ENCODE measurements at places on chromosomes 6 and 20. TPM values are rescaled to one million over a fixed set of nuclear protein-coding genes. Genes with fewer than 3 reads are reported as not detected.

Gene KIF3B
- total RNA-seq, result 17.1 TPM

- no peak for DNase-seq
Observed at GRCh38 chr6:150877928-150878327, 12.4 kb downstream of the MTHFD1L start.

- DNase-seq, result no peak
Observed at GRCh38 chr6:168088161-168089053, 9.4 kb upstream of the FRMD1 start.

DNA sequence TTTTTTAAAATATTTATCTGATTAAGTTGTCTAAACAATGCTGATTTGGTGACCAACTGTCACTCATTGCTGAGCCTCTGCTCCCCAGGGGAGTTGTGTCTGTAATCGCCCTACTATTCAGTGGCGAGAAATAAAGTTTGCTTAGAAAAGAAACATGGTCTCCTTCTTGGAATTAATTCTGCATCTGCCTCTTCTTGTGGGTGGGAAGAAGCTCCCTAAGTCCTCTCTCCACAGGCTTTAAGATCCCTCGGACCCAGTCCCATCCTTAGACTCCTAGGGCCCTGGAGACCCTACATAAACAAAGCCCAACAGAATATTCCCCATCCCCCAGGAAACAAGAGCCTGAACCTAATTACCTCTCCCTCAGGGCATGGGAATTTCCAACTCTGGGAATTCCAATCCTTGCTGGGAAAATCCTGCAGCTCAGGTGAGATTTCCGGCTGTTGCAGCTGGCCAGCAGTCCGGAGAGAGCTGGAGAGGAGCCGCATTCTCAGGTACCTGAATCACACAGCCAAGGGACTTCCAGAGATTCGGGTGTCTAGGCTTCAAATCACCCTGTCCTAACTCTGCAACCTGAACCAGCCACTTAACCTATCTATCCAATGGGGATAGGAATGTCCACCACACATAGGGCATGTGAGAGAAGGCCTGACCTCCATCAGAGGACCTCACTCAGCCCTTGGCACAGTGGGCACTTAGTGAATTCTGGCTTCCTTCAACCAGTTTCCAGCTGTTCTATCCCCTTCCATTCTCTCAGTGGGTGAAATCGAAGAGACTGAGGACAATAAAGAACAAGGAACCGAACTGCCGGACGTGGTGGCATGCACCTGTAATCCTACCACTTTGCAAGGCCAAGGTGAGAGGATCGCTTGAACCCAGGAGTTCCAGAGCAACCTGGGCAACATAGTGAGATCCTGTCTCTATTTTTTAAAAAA lies 3.1 kb downstream of the TNF start:
- no peak for DNase-seq

GRCh38 chr6:111027219-111027618 lies 45.4 kb downstream of the RPF2 start:
- no peak for DNase-seq

GRCh38 chr6:141134723-141135122 lies 998.0 kb upstream of the GJE1 start:
- no peak for DNase-seq

Gene MYCT1
- 1.8 TPM for total RNA-seq

GRCh38 chr6:111626441-111626840 lies 20.8 kb upstream of the TRAF3IP2 start:
- no peak for DNase-seq

- DNase-seq, result no peak
Observed at GRCh38 chr20:39473536-39473935, 511.4 kb downstream of the DHX35 start.

- DNase-seq, result no peak
Observed at GRCh38 chr6:52596371-52597028, 19.6 kb upstream of the TRAM2 start.

Gene CALHM5
- total RNA-seq, result 1.0 TPM

DNA sequence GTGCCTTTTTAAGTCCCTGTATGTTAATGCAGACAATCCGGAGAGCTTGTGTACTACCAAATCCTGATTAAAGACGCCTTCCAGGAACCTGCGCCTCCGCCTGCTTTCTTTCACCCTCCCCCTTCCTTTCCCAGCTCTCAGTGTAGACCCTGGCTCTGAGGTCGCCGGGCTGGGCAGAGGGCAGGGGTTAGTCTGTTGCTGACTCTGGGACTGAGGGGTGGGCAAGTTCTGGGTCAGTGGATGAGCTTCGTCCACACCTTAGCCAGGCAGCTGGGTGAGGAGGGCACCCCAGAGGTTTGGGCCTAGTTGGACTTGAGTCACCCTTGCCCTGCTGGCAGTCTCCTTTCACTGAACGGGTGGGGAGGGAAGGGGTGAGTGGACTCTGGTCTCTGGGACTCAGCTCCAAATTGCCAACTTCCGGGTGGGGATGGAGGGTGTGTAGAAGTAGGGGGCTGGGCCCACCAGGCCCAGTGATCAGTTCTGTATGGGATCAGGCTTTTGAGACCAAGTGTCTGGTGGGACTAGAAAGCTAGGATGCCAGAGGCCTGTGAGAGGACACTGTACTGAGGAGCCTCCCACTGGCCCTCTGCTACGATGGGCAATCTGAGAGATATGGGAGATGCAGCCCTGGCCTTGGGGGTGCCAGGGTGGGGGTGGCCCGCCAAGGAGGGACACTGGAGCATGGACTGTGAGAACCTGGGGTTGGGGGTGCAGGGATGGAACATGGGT lies 21.3 kb upstream of the SLC22A7 start:
- DNase-seq, result no peak

Gene RNASET2
- 22.0 TPM for total RNA-seq

DNA sequence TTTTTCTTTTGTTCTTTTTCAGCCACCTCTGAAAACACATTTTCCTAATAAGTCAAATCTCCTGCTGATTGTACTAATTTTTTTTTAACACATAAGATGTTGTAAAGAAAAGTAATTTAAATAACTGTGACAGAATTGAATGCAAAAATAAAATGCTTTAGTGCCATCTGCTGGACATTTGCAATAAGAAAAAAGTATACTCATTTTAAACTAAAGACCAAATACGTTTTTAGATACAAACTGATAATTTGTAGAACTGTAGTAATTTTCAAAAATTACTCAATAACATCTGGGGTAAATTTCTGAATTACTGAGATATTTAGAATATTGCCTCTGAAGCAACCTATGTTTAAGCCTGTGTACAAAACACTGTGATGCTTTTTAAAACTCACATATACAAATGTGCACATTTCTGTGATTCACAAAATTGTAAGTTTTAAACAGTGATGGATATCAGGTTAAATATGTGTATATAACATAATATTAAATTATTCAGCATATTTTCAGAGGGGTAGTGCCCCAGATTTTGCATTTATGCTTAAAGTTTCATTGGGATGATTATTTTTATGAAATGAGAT lies 198.7 kb downstream of the RIMS1 start:
- DNase-seq, result no peak

Gene AHI1
- 6.2 TPM for total RNA-seq

DNA sequence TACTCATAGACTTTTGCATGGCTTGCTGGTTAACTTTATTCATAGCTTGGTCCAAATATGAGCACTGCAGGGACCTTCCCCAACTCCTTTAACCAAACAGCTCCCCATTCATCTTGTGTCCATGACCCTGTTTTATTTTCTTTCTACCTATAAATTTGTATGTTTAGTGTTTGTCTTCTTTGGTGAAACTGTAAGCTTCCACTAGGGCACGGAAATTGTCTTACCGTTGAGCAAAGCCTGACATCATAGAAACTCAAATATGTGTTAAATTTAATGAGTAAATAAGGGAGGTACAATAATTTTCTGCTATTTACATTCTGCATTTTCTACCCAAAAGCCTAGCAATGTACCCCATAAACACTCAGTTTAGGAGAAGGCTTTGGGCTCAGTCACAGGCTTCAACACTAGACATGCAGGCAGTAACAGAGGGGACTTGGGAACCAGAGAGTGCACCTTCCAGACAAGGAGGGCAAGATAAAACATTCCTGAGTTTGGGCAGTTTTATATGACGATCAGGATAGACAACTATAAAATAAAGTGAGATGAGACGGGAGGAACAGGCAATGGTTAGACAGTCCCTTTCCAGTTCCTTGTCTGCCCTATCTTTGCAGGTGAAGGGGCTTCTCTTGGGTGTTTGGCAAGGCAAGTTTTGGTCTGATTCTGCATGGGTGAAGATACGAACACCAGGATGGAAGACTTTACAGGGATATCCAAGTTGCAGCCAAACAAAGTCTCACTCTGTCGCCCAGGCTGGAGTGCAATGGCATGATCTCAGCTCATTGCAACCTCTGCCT lies 46.2 kb upstream of the ZNF217 start:
- DNase-seq, result no peak

DNA sequence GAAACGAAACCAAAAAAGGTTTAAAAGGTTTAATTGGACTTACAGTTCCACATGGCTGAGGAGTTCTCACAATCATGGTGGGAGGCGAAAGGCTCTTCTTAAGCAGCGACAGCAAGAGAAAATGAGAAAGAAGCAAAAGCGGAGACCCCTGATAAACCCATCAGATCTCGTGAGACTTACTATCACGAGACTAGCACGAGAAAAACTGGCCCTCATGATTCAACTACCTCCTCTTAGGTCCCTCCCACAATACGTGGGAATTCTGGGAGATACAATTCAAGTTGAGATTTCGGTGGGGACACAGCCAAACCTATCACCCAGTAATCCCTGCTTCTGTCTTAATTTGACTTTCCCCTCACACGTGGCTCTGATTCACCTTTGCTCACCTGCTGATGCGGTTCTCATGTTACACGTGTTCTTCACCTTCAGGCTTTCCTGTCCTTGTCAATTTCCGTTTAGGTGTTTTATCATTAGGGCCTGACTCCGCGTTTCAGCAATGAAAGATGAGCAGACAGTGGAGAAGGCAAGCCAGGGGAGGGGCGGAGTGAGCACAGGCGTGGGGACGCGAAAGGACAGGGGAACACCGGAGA lies 57.1 kb downstream of the AGPAT4 start:
- no peak for DNase-seq

- no peak for DNase-seq
Observed at GRCh38 chr6:16320533-16321340, 82.3 kb downstream of the GMPR start.
